ENCODE measurements at places on chromosomes 11 and 22.

DNA sequence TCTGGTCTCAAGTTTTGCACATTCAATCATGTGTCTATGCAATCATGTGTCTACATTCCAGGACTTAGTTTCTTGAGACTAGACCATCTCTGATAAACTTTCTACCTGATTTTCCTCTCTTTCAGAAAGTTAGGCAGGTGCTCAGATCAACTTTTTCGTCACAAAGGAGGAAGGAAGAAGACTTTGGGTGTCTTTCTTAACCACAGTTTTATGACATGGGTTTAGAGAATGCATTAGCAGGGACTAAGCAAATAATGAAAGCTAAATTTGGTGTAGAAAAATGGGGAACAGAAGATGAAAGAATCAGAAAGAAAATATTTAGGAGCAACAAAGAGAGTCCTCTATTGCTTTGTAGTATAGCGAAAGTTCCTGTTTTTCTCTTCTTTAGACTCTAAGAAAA lies 7.7 kb upstream of the GLYATL1B start:
- no peak for DNase-seq

GRCh38 chr22:17370026-17370765 lies 936 bp downstream of the CECR2 start:
- DNase-seq = no peak

- DNase-seq = peak; percentile 69
These were observed 718 bp downstream of the CHKA start for GRCh38 chr11:68120273-68121066.

GRCh38 chr11:30789270-30789669 lies 203.1 kb upstream of the MPPED2 start:
- peak; percentile 16 for DNase-seq

GRCh38 chr22:17486313-17486712 lies 77.0 kb upstream of the SLC25A18 start:
- DNase-seq = peak; percentile 9

DNA sequence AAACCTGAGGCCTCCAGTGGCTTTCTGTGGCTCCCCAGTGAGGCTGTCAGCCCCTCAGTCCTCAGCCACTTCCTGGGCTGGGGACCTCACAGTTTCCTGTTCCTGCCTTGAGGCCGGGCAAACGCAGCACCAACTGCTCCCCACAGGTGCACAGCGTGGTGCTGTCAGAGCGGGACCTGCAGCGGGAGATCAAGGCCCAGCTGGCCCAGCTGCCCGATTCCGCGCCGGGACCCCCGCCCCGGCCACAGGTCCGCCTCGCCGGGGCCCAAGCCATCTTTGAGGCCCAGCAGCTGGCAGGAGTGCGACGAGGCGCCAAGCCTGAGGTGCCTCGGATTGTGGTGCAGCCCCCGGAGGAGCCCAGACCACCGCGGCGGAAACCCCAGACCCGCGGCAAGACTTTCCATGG lies 5.4 kb downstream of the TBC1D10C start:
- no peak for DNase-seq

DNA sequence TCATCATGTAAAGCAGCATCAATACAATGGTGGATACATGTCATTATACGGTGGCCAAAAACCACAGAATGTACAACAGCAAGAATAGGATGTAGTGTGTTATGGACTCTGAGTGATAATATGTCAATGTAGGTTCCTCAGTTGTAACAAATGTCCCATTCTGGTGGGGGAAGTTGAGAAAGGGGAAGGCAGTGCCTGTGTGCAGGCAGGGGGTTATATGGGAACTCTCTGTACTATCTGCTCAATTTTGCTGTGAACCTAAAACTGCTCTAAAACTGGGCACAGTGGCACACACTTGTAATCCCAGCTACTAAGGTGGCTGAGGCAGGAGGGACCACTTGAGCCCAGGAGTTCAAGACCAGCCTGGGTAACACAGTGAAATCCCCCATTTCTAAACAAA lies 5.9 kb downstream of the CHKA start:
- no peak for DNase-seq

- DNase-seq = no peak
These were observed 28.6 kb downstream of the GNB1L start for GRCh38 chr22:19825904-19826618.

- DNase-seq = peak; percentile 37
These were observed 17.8 kb upstream of the RAPSN start for GRCh38 chr11:47466701-47467250.
